Memory B cell (primary cell): ENCODE measurements at places on chromosomes 16 and 17.

GRCh38 chr17:179066-179432 is 2.4 kb downstream of the DOC2B start:
- DNase-seq, result no peak

DNA sequence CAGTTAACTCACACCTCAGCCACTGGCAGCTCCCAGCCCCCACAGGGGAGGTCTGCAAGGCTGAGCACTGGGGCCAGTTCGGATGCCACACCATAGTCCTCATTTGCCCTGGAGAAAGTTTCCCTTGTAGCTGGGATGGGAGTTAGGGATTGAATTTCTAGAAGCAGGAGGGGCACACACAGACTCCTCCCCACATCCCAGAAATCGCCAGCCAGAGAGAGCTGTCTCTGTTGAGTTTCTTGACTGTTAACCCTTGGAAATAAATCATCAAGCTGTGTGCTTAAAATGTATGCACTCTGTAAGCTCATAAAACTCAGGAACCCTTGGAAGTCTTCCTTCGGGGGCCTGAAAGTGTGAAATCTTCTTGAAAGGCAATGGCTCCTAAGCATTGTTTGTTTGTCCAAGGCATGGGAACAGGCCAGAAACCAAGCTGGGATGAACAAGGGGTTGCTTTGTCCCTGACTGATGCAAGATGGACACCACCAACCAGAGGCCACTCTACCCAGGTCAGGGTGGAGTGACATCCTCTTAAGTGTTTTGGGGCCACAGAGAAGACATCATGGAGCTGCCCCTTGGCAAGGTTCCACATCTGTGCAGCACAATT is 394 bp upstream of the PRM3 start:
- DNase-seq, result no peak

DNA sequence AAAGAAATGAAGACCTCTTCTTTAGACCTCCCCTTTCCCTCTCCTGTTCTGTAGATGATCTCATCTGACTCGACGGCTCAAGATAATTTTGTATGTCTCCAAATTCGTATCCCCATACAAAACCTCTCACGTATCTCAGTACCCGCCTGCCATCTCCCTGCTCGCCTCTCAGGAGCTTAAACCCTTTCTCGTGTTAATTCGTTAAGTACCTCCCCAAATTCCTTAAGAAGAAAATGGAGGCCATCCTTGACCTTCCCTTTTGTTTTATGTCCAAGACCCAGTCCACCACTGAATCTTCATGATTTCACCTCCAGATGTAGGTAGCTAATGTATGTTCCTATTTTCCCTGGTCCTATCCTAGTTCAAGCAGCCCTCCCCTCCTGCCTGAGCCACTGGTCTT is 41.6 kb downstream of the OR3A1 start:
- DNase-seq, result no peak

GRCh38 chr16:88632587-88632930 is 5.8 kb upstream of the IL17C start:
- DNase-seq, result no peak

DNA sequence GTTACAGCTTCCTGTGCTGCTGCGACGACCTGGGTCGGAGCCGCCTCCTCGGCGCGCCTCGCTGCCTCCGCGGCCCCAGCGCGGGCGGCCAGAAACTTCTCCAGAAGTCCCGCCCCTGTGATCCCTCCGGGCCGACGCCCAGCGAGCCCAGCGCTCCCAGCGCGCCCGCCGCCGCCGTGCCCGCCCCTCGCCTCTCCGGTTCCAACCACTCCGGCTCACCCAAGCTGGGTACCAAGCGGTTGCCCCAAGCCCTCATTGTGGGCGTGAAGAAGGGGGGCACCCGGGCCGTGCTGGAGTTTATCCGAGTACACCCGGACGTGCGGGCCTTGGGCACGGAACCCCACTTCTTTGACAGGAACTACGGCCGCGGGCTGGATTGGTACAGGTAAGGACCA is 746 bp downstream of the HS3ST2 start:
- no peak for DNase-seq

GRCh38 chr16:15576960-15577958 is 65.7 kb downstream of the MARF1 start:
- no peak for DNase-seq

- DNase-seq, result no peak
Observed at GRCh38 chr16:6573577-6573976, 759.1 kb upstream of the RBFOX1 start.

DNA sequence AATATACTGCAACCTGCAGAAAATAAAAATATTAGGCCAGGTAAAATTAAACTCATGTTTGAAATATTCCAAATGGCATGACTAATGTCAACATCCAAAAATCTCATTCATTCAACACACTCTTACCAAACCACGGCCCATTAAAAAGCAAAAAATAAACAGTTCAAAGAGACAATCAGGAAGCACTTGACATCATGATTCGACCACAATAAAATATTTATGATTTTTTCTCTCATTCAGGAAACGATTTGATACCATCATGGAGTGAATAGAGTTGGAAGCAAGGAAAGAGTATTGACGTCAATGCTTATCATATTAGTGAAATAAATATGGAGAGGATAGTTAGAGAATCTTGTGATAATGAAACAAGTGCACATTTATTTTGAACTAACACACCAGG is 354.1 kb downstream of the KCNJ2 start:
- no peak for DNase-seq

DNA sequence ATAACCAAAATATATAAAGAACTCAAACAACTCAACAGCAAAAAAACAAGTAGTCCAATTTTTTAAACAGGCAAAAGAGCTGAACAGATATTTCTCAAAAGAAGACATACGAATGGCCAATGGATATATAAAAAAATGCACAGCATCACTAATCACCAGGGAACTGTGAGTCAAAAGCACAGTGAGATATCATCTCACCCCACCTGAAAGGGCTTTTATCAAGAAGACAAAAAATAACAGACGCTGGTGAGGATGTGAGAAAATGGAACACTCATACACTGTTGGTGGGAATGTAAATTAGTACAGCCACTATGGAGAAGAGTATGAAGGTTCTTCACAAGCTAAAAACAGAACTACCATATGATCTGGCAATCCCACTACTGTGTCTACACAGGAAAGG is 7.4 kb downstream of the XYLT1 start:
- DNase-seq, result no peak

DNA sequence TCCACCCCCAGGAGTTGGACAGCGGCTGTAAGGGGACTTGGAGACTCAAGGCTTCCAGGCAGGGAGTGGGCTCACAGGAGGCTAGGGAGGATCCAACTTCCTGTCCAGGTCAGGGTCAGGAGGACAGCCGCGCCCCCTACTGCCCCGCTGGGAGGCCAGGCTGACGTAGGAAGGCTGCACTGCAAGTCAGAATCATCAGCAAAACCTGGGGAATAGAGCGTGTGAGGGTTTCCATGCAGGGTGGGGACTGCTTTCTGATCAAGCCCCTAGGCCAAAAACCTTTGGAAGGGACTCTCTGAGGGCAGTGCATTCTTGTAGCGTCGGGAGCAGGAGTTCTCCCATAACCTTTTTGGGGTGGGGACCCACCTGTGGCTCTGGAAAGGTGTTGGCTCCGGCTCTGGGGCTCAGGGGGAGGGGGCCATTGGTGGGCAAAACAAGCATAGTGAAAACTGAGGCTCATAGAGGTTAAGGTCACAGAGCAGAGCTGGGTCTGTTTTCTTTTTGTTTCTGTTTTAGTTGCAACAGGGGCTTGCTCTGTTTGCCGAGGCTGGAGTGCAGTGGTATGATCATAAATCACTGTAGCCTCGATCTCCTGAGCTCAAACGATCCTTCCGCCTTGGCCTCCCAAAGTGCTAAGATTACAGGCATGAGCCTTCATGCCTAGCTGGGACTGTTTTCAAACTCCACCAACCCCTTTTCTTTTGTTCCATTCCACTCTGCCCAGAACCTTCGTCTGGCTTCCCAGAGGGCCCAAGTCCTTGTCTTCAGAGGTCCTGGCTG is 22.1 kb downstream of the RAI1 start:
- no peak for DNase-seq

DNA sequence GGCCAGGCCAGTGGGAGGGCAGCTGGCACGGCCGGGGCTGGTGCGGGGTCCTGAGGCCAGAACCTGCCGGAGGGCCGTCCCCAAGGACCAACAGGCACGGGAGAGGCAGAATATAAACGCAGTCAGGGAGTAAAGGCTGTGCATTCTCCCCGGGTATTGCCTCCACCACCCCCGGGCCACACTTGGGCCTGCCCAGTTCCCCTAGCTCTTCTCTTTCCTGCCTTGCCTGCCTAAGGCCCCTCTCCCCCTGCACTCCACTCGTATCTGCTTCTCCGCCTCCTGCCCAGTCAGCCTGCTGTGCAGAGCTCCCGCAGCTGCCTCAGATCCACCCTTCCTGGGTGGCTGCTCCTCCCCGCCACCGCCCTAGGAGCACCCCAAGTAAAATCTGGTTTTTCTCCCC is 5.0 kb upstream of the RPH3AL start:
- DNase-seq, result no peak

- DNase-seq, result no peak
Observed at GRCh38 chr16:79307214-79307613, 293.3 kb downstream of the MAF start.

- DNase-seq, result no peak
Observed at GRCh38 chr17:82602487-82602886, 45.8 kb downstream of the WDR45B start.

GRCh38 chr16:89210904-89211515 is 6.5 kb upstream of the ZNF778 start:
- no peak for DNase-seq

DNA sequence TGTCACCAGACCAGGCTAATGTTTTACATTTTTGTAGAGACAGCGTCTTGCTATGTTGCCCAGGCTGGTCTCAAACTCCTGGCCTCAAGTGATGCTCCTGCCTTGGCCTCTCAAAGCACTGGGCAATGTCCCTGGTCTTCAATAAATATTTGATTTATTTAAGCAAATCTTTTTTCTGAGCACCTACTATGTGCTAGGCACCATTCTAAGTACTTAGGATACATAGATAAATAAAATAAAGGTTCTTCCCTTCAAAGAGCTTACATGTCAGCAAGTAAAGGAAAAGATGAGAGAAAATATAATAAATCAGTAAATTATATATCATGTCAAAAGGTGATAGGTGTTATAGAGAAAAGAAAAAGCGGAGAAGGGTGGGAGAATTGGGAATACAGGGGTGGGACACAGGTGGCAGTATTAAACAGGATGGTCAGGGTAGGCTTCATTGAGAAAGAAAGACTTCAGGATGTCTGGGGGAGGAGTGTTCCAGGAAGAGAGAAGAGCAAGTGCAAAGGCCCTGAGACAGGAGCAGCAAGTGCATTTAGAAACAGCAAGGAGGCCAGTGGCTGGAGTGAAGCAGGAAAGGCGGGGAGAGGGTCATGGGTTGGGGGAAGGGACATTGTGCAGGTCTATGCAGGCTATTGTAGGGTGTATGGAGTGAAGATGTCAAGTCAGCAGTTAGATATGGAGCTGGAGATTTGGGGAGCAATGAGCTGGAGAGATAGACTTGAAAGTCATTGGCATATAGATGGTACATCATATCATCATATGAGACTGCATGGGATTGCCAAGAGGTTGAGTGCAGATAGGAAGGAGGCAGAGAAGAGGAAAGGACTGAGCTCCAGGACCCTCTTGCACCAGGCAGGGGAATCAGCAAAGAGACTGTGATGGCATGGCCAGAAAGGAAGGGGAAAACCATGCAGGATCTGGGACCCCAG is 11.3 kb downstream of the ABCC3 start:
- no peak for DNase-seq

GRCh38 chr16:85238233-85238647 is 126.0 kb upstream of the CIBAR2 start:
- no peak for DNase-seq

DNA sequence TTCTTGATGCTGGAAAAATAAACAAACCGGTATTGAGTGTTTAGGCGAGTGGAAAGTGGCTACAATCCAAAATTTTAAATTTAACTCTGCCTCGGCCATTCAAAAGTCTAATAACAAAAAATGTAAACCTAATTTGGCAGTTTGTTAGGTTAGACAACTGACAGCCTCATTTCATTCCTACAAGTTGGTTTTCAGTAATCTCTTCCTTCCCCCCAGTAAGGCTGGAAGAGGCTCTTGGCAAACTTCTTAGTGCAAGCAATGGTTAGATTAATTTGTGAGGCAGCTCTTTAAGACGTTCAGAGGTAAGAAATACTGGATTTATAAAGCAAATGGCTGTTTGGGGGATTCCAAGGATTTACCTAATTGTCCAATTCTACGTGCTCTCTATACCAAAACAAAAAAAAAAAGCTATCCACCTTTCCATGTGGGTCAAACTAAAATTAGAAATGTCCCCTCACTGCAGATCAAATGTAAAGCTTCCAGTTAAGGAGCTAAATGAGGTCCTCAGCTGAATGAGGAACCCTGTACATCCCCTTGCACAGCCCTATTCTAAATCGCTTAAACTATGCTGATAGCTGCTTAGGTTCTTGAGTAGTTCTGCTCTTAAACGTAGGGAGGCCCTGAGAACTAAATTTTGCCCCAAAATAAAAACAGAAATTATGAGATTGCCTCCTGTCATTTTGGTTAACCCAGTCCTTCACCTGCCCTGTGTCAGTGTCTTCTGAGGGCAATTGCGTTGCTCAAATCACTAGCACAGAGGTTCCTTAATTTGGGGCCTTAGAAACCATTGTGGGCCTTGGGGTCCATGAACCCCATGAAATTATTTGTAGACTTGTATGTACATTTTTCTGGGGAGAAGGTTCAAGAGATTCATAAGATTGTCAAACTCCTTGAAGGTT is 2.9 kb downstream of the HEXIM1 start:
- no peak for DNase-seq

GRCh38 chr16:66262253-66263167 is 104.0 kb upstream of the CDH5 start:
- DNase-seq, result no peak

DNA sequence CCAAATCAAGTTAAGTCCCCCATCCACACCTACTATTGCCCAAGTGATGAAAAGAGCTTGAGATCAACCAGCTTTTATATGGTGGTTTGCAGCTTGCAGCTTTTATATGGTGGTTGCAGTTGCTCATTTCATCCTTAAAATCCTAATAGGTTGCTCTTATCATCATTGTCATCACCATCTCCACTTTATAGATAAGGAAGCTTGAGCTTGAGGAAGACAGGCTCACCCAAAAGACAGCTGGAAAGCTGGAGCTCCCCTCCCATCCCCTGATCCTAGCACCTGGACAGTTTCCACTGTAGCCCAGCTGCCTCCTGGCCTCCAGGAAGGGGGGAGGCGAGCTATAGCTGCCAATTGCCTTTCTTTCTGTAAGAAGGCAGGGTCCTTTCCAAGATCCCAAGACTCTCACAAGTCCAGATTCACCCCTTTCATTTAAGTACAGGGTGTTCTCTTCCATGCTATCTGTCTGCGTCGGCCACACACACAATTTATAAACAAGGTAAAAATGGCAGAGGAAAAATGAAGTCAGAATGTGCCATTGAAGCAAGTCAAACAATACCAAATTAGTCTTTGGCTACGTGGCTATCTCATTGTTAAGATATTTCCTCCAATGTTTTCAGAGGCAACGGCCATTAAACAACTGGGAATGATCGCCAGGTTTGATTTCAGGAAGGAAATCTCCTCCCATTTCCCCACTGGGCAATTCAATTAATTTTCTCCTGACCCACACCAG is 63.3 kb downstream of the PECAM1 start:
- DNase-seq, result no peak
